Left lung (tissue), 14 donors: ENCODE measurements at places on chromosomes 5 and 9.

DNA sequence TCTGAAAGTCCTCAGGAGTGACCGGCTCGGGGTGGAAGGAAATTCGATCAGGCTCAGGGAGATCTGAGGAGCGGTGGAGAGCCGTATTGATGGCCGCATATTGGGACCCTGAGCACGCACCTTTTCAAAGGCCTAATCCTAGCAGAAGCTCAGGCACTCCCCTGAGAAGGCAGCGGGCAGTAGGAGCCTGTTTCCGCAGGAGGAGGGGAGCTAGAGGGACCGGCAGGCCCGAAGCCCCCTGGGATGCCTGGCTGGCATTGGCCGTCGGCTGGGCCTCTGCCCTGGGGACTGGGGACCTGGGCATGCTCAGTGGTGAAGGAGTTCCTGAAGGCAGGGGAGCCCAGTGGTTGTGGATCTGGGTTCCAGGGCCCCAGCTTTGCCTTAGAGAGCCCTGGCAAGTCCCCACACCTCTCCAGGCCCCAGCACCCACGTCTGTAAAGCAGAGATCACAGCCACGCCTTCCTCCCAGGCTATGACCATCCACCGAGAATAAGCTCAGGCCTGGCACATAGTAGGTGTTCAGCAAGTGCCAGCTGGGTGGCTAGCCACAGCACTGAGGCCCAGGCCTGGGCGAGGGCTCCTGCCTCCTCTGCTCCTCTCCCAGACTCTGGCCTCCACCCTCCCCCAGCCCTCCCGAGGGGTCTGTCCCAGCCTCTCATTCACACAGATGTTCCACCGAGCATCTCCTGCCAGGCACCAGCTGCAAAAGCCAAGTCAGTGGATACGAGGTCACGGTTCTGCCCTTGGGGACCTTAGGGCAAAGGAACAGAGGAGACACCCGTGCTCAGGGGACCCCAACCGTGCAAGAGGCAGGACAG lies 17.2 kb upstream of the QRFP start:
- DNase-seq: no peak

- no peak for DNase-seq
These were observed 36.4 kb downstream of the PHF2 start for GRCh38 chr9:93612796-93613154.

GRCh38 chr5:172668594-172669071 lies 27.6 kb downstream of the NEURL1B start:
- DNase-seq: no peak

- DNase-seq: no peak
These were observed 186.1 kb downstream of the HSD17B3 start for GRCh38 chr9:96115836-96116235.

- no peak for DNase-seq
These were observed 117.2 kb downstream of the INVS start for GRCh38 chr9:100216178-100216787.

DNA sequence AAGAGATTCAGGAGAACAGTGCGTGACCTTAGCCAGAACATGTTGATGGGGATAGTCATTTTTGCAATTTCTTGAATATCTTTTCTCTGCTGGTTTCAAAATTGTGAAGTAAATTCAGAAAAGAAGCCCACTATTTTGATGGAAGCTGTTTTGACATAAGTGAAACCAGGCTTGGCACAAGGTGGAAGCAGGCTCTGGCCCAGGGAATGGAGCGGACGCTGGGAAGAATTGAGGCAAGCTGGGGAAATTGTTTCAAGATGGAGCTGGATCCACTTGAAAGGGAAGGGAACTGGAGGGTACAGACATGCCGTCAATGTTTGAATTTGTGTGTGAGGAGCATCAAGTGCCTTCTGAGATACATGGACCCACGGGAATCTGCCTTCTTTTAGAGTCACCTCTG lies 207.2 kb downstream of the GOLPH3 start:
- no peak for DNase-seq

DNA sequence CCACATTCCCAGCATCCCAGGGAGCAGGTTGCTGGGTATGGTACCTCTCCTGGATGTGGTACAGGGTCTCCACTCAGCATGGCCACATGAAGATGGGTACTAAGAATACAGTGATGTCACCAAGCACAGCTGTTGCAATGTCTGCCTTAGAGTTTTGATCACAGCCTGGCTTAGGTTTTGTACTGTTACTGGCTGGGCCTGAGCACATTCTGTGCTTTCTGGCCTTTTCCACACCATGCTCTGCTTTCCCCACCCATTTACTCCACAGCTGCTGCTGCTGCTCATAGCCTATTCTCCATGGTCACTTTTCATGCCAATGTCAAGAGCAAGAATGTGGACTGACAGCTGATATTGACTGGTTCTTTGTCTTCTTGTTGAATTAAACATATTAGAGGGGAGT lies 481.9 kb downstream of the ARHGEF28 start:
- DNase-seq: no peak

DNA sequence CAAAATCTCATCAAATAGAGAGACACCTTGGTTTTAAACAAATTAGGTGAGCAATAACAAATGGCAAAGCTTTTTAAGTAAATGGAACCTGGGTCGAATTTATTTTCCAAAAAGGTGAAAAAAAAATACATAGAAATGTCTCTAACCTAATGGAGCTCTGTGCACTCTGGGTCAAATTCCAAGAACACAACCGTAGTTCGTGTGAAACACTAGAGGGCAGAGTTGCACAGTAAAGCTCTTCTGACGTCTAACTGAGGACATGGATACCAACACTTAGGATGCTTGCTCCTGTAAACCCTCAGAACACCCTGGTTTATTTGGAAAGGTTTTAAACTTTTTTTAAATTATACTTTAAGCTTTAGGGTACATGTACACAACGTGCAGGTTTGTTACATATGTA lies 18.9 kb downstream of the MARCHF11 start:
- peak; percentile 64 for DNase-seq

DNA sequence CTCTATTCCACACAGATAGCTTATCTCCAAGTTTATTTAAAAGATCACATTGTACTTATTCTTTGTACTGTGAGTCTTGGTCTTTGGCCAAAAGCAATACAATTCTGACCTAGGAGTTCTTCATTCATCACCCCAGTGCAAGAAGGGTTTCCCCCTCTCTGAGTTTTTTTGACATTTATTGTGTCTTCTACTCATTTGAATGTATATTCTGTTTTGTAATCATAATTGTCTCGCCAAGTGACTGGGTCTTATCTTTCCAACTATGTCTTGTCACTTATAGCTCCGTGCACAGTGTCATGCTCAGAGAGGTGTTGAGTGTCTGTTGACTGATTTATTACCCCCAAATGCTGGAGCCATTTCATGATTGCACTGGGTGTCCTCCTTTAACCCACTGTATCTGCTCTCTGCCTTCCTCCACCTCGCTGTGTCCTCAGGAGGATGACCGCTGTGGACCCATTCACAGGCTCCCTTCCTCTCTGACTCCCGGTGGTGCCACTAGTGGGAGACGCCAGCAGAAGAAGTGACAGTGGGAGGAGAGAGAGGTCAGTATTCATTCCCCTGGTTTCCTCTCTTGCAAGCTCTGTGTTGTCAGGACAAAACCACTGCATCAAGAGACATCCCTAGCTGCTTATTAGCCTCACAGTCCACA lies 11.2 kb upstream of the TRIO start:
- no peak for DNase-seq

DNA sequence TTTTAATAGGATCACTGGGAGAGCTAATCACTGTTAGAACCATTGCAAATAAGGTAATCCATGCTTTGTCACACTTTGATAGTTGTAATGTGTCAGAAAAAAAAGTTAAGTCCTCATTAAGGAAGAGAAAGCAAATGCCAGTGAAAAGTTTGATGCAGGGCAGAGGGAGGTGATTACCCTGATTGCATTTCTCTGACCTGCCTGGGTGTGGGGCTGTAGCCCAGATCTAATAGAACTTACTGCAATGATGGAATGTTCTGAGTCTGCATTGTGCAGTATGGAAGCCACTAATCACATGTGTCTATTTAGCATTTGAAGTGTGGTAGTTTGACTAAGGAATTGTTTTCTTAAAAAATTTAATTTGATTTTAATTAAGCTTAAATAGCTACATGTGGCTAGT lies 202.7 kb downstream of the ATP10B start:
- DNase-seq: no peak

DNA sequence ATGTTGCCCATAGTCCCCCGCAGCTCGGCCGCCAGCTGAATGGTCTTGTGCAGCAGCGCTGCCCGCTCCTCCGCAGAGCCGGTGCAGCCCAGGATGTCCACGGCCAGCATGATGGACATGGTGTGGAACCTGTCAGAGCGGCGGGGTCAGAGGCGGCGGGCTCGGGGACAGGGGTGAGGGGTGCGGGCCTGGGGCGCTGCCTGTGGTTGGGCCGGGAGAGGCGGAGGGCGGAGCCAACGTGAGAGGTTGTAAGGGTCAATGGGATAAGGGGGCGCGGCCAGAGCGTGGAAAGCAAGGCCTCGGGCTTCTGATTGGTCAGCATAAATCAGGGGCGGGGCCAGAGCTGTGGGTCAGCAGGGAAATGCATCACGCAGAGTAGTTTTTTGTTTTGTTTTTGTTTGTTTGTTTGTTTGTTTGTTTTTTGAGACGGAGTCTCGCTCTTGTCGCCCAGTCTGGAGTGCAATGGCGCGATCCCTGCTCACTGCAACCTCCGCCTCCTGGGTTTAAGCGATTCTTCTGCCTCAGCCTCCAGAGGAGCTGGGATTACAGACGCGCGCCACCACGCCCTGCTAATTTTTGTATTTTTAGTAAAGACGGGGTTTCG lies 6.8 kb upstream of the TOR2A start:
- peak; percentile 80 for DNase-seq

DNA sequence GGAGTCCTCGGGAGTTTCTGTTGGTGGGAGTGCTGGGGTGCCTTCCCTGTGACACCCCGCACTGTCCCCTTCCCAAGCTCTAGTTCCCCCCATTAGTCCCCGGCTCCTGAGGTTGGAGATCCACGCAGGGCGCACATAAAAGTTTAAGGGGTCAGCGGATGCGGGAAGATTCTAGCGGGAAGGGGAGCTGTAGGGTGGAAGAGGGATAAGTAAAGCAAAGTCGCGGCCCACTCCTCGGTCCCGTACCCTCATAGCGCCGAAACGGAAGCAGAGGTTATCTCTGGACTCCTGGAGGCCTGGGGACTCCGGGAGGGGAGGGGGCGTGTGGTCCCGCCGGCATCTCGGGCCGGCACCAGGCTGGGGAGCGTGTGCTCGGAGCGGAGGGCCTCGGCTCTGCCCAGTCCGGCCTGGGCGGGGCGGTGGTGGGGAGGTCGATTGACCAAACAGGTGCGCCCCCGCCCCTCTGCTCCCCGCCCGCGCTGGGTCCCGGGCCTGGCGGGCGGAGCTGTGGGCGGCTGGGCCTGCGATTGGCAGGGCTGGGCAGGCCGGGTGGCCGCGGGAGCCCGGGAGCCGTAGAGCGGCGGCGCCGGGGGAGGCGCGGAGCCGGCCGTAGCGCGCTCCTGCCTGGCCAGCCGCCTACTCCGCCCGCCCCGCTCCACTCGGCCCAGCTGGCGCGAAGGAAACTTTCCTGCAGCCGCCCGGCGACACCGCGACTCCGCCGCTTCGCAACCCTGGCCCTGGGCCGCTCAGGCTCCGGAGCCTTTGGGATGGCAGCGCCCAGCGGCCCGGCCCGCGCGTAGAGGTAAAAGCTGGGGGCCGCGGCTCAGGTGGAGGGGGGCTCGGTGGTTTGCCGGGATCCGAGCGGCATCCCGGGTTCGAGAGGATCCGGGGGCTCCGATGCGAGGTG lies 52.2 kb upstream of the DAB2IP start:
- DNase-seq: peak; percentile 71

DNA sequence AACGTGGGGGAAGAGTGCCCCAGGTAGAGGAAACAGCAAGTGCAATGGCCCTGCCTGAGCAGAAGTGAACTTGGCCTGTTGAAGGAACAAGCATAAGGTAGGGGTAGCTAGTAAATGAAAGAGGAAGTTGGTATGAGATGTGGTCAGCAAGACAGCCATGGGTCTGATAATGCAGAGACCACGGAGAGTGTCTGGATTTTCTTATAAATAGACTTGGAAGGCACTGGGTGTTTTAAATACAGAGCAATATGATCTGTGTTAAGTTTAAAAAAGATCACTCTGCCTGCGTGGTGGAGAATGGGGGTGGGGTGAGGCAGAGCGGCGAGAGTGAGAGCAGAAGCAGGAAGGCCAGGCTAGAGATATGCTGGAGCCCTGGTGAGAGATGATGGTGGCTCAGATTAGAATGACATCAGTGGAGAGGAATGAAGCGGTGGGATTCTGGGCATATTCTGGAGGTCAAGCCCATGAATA lies 4.2 kb downstream of the ADAM19 start:
- no peak for DNase-seq

DNA sequence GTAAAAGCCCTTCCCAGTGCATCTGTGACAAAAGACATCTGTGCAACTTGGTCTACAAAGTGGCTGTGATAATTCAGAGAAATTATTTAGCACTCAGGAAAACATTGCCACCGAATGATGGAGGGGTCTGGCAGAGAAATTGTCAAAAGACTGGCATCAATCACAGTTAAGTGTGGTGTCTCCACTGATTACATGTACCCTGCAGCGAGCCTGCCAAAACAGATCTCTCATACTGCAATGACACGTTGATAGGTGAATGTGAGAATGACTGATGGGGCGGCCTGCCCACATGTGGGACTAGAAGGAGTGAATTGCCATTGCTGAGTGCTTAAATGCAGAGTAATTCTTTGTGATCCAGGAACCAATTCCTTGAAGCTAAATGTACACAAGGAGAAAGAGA lies 136.4 kb upstream of the PCSK5 start:
- DNase-seq: no peak

GRCh38 chr9:88476491-88477271 lies 58.3 kb upstream of the NXNL2 start:
- no peak for DNase-seq

DNA sequence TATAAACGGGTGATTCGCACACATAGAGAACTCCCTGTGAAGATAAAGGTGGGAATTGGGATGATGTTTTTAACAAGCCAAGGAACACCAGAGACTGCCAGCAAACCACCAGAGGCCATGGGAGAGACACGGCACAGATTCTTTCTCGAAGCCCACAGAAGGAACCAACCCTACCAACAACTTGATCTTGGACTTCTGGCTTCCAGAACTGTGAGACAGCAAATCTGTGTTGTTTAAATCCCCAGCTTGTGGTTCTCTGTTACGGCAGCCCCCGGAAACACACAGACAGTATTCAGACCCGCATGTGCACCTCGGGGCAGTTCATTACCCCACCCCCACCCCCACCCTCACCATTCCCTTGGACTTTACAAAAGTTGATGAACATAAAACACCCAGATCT lies 12.8 kb downstream of the AMBP start:
- DNase-seq: no peak

GRCh38 chr5:9861666-9862256 lies 231.6 kb upstream of the TAS2R1 start:
- DNase-seq: no peak

DNA sequence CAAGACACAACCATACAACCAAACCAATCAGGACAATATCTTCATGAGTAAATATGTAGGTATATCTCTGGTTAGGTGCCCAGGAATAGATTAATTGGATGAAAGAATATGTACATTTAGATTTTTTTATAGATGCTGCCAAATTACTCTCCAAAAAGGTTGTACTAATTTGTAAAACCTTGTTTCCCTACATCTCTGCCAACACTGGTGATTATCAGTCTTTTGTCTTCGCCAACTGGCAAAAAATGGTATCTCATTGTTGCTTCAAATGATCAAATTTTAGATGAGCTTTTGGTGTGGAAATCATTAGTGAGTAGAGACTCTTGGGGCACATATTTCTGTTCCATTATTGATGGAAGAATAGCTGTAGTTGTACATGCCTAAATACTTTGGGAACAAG lies 90.7 kb upstream of the ELL2 start:
- no peak for DNase-seq
